Gastroesophageal sphincter (tissue), 4 donors: ENCODE measurements at places on chromosomes 4 and X. TPM values are rescaled to one million over a fixed set of nuclear protein-coding genes. Genes with fewer than 3 reads are reported as not detected.
A peak's percentile ranks its signal among the peaks of the same experiment; 100 is the strongest.

GRCh38 chrX:131801911-131802310, 221.2 kb upstream of the STK26 start:
- no peak for ATAC-seq

- ATAC-seq = no peak
Measured at GRCh38 chrX:65874110-65874509, 165.8 kb downstream of the VSIG4 start.

- no peak for ATAC-seq
Measured at GRCh38 chrX:46279925-46280313, 265.3 kb downstream of the ZNF674 start.

- no peak for ATAC-seq
Measured at GRCh38 chr4:137668885-137669545, 136.7 kb upstream of the PCDH18 start.

UGT2B10 gene
- not detected for total RNA-seq

DNA sequence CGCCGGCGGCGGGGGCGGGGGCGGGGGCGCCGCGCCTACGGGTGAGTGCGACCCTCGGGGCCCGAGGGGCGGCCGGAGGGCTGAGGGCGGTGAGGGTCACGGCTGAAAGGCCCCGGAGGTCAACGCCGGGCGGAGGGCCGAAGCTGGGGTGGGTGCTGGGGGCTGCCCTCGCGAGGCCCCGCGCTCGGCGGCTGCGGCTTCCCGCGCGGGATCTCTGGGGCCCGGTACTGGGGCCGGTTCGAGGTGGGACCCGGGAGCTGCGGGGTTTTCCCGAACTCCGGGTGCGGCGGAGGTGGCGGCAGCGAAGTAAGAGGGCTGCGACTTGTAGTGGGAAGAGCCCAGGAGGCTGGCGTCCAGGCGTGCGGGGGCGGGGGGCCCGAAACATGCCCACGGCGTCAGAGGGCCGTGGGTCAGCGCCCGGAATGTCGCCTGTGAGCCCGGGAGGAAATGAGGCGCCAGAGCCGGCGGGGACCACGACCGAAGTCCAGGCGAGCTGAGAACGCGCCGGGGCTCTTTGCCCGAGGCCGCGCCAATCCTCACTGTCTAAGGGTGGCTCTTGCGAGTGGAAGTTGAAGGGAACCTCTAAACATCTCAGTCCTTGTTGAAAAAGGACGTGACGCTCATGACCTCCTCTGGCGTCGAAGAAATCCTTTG, 407 bp downstream of the IL13RA1 start:
- ATAC-seq = peak; percentile 41

SRPX2 gene
- 52.1 TPM for total RNA-seq

DNA sequence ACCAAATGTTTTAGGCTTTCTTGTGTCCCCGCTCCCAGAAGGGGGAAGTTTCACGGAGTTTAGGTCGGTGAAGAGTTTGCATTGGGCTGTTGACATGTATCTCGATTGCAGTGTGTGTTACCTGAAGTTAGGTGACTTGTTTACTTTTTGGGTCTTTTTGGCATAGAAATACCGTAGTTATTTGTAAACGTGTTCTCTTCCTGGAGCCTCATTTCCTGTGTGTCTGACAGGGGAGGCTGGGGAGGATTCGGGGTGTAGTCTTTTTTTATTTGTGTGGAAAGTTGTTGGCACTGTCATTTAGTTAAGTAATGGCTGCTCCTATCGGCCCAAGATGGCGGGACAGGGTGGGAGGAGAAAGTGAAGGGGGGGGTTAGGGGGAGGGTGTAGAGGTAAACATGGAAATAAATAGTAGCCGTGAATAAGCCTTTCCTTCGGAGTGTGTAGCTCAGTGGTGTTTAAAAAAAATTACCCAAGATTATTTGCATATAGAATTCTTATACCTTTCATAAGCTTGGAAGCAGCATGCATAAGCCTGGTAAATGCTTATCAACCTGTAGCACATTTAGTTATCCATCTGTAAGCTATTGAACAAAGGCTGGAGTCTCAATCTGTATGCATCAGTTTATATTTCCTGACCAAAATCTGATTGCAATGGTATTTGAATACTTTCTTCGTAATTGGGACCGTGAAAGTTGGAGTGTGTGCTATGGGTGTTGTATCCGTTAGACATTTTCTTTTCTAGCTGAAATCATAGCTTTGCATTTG, 1.6 kb downstream of the KDM6A start:
- ATAC-seq = no peak

DNA sequence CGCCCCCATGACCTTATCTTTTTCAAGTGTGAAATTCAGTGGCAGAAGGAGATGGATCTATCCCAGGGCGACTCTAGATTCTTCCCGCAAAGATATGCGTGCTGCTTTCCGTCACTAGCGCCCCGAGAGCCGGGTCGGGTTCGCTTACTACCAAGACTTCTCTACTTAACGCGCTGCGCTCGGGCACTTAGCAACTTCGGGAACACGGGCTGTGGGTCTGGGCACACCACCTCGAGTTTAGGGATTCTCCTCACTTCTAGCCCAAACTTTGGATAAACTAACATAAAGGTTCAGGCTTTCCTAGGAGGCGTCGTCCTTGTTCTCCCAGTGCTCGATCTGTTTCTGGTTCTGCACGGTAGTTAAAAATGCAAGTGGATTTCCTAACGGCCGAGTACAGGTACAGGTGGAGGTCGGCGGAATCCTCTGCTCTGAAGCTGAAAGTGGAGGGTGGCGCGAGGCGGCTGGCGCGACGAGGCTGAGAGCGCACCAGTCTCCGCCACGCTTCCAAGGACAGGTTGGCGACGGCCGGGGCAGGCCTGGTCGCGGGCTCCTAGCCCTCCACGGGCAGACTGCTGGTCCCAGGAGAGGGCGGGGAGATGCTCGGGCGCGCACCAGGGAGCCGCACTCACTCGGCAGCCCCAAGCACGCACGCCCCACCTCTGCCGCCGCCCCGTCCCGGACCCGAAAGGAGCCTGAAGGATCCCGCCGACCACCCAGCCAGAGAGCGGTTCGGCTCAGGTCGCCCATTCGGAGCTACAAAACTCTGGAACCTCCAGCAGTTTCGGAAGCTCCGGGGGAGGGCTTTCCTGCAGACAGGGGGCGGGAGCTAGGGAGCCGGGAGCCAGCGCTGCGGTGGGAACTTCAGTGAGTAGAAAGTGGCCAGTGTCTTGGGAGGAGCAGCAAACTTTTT, 100.8 kb upstream of the TENM3 start:
- no peak for ATAC-seq

- no peak for ATAC-seq
Measured at GRCh38 chr4:77151241-77151640, 5.8 kb upstream of the CCNG2 start.

- ATAC-seq = no peak
Measured at GRCh38 chrX:109475174-109475891, 6.6 kb downstream of the GUCY2F start.

- ATAC-seq = no peak
Measured at GRCh38 chr4:89913623-89914022, 19.0 kb downstream of the MMRN1 start.

GYPB gene
- not detected for total RNA-seq
